ENCODE measurements at places on chromosomes 3 and 15.
A peak's percentile ranks its signal among the peaks of the same experiment; 100 is the strongest.

- no peak for DNase-seq
Observed at GRCh38 chr3:119084371-119085069, 49.9 kb upstream of the IGSF11 start.

DNA sequence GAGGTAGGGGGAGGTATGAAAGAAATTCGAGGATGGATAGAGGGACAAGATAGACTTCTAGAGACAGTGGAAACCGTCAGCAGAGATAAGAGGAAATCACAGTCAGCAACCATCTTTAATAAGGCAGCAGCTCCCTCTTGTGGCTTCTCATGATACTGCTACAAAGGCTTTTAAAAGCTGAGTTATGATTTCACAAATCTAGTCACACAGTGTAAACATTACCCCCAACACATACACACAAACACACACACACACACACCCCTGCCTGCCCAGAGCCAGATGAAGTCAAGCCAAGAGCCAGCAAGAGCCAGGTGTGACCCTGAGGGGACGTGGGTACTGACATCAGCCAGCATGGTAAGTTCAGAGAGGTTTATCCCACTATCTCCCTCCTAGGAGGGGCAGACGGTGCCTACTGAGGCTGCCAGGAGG lies 18.9 kb upstream of the TGM5 start:
- DNase-seq = peak; percentile 63

DNA sequence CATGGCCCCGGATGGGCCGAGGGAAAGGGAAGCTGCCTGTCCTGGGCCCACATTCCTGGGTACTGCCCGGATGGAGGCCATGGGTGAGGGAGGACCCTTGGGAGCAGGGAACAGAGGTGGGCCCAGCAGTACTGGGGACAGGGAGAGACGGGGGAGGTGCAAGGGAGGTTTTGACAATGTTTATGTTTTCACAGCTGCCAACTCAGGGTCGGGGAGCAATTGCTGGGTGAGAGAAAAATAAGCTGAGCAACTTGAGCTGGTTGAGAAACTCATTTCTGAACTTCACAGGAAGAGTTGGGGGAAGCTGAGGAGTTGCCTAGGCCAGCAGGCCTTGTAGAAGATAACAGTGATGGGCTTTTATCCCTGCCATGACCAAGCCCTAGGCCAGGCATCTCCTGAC lies 11.1 kb upstream of the TSPAN3 start:
- no peak for DNase-seq

- no peak for DNase-seq
Observed at GRCh38 chr15:20355256-20355868, 186.2 kb downstream of the GOLGA6L6 start.

DNA sequence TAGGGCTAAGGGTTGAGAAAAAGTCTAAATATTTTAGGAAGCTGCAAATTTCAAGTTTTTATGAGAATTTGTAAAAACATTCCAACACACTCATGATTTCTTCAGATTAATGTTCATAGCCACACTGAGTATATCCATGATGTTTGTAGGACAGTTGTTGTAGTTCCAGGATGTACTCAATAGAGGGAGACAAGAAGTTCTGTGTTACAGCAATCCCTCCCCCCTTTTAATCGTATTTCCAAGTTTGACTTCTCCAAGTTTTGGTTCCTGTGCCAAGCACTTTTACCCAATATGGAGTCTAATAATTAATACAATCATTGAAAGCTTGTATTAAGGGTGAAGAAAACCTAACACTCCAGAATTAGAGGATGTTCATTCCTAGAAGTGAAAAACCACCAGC lies 143.4 kb downstream of the FEZF2 start:
- DNase-seq = peak; percentile 16

DNA sequence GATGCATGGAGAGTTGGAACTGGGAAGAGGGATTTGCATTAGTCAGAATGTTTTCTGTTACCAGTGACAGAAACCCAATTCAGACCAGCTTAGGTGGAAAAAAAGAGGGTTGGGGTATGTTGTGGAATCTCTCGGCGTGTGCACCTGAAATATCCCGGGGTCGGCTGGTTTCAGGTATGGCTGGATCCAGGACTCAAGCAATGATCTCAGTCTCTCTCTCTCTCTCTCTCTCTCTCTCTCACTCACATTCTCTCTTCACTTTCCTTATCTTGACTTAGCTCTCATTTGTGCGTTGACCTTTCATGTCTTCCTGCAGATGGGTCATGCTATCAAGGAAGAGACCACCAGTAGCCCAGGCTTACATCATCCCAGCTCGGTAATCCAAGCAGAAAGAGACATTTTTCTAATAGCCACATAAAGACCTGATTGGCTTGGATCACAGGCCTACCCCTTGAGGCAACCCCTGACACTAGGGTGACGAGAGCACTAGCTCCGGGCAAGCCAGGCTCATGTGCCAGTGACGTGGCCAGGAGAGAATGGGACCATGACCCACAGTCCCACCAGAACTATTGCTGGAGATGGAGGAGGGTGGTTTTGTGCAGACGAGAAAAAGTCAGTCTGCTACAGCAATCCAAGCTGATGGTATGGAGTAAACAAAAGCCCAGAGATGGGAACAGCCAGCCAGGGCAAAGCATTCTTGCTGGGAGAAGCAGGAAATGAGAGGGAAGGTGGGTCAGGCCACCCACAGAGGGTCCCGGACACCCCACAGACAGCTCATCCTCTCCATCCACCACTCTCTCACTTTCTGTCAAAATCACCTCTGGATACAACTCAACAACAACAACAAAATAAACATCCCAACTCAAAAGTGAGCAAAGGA lies 91.7 kb downstream of the CHSY1 start:
- no peak for DNase-seq

DNA sequence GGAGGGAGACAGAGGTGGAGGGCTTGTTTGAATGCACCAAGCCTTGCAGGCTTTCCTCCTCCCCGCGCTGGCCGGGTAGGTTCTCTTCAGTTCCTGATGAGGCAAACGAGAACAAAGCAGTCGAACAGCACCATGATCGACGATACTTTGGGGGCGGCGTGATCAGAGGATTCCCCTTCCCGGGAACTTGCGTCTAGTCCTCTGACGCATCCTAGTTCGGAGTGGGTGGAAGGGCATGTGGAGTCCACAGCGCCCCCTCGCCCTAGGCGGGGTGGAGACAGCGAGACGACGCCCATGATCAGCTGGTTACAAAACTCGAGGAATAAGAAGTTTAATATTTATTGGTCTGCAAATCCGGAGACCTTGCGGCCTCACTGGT lies 452 bp upstream of the SV2B start:
- DNase-seq = no peak

DNA sequence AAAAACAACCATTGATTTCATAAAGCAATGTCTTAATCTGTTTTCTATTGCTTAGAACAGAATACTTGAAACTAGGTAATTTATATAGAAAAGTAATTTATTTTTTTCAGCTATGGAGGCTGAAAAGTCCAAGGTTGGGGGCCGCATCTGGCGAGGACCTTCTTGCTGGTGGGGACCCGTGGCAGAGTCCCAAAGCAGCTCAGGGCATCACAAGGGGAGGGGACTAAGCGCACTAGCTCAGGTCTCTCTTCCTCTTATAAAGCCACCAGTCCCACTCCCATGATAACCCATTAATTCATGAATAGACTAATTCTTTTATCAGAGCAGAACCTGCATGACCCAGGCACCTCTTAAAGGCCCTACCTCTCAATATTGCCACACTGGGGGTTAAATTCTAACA lies 87.2 kb upstream of the KLF13 start:
- DNase-seq = no peak

- no peak for DNase-seq
Observed at GRCh38 chr3:116302087-116302747, 143.1 kb downstream of the LSAMP start.

GRCh38 chr15:95733931-95734330 lies 596.6 kb upstream of the NR2F2 start:
- peak; percentile 11 for DNase-seq

- DNase-seq = peak; percentile 44
Observed at GRCh38 chr3:36729204-36730056, 34.9 kb downstream of the DCLK3 start.

- DNase-seq = no peak
Observed at GRCh38 chr3:138944929-138945708, 1.8 kb downstream of the FOXL2 start.

DNA sequence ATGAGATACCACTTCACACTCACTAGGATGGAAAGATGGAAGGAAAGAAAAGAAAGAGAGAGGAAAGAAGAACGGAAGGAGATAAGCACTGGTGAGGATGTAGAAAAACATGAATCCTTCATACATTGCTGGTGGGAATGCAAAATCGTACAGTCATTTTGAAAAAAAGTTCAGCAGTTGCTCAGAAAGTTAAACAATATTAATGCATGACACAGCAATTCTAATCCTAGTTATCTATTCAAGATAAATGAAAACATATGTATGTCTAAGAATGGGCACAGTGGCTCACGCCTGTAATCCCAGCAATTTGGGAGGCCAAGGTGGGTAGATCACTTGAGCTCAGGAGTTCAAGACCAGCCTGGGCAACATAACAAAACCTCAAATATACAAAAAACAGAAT lies 59.1 kb downstream of the SENP7 start:
- DNase-seq = no peak

GRCh38 chr15:29433050-29433318 lies 163.4 kb upstream of the NSMCE3 start:
- no peak for DNase-seq

GRCh38 chr15:37149146-37149545 lies 48.8 kb upstream of the MEIS2 start:
- no peak for DNase-seq

DNA sequence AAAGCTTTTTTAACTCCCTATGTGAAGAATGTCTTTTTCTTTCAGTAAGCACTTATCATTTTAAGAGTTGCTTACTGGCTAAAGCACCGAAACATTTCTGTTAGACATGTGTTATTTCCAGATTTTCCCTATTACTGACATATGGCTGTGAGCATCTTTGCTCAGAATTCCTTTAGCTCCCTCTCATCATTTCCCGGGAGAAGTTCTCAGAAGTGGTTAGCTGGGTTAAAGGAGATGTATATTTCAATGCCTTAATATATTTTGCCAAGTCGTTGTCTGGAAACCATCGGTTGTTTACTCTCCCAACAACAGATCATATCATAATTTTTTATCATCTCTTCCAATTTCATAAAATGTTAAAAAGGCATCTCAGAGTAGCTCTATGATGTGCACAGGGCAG lies 396.5 kb downstream of the OCA2 start:
- no peak for DNase-seq

DNA sequence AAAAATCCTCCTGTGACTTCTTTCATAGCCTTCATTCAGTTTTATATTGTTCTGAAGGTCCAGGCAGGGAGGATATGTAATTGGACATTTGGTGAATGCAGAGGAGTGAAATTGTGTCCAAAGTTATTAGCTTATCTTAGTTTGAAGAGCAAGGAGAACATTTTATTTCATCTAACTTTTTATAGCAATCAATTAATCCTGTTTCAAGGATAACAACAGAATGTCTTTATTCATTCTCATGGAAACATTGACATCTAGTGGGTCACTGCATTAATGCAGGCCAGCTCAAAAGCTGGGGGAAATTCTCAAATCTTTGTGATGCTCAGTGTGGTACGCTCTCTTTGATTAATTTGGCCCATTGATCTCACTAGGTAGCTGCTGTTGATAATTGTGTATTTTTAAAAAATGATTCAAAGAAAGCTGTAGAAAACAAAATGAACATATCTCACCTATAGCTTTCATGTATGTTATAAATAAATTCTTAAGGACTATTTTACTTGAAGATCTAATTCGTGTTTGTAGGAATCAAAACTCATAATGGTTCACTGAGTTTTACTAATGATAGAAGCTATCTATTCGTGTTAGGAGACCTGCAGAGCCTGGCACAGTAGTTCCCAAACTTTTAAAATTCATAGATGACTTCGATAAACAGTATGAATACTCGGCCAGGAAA lies 150.8 kb upstream of the KCNMB2 start:
- peak; percentile 16 for DNase-seq

DNA sequence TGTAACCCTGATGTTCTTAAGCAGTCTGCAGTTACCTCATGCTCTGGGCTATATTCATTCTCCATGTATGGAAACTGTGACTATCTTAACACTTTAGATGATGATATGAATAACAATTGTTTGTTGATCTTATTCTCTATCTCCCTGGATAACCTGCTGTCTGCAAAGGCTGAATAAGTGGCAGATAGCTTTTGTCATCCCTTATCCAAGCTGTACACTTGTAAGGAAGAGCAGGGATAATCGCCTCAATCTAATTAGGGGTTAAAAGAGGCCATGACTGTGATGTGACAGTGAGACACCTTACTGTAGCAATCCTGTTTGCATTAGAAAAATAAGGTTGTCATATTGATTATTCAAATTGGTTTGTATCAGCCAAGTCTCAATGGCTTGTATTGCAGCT lies 123.9 kb downstream of the RSRC1 start:
- no peak for DNase-seq

DNA sequence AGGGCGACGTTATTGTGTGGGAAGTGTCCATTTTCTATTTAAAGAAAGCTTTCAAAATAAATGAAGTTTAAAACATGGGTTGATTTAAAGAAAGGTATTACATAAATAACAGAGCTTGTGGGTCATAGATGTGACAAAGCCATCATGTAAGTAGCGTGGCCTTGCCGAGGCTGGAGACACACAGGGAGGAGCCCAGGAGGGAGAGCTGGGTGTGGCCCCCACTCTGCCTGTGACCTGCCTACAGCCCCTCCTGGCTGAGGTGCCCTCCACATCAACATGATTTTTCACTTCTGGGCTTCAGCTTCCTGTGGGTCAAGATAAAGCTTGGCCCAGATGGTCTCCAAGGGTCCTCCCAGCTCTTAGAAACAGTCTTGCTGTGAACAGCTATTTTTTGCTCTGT lies 12.5 kb upstream of the MGLL start:
- DNase-seq = no peak

DNA sequence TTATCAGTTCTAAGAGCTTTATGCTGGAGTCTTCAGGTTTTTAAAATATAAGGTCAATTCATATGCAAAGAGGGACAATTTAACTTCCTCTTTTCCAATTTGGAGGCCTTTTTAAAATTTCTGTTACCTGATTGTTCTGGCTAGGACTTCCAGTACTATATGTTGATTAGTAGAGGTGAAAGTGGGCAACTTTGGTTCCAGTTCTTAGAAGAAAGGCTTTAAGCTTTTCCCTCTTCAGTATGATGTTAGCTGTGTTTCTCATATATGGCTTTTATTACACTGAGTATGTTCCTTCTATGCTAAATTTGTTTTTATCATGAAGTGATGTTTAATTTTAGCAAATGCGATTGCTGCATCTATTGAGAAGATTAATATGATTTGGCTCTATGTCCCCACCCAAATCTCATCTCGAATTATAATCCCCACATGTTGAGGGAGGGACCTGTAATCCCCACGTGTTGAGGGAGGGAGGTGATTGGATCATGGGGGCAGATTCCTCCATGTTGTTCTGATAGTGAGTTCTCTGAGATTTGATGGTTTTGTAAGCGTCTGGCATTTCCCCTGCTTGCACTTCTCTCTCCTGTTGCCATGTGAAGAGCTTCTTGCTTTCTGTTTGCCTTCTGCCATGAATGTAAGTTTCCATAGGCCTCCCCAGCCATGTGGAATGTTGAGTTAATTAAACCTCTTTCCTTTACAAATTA lies 33.8 kb downstream of the FAIM start:
- DNase-seq = no peak
